Activated CD4-positive, alpha-beta T cell treated with anti-CD3 and anti-CD28 coated beads for 36 hours (primary cell): ENCODE measurements at places on chromosomes 3 and 15.

DNA sequence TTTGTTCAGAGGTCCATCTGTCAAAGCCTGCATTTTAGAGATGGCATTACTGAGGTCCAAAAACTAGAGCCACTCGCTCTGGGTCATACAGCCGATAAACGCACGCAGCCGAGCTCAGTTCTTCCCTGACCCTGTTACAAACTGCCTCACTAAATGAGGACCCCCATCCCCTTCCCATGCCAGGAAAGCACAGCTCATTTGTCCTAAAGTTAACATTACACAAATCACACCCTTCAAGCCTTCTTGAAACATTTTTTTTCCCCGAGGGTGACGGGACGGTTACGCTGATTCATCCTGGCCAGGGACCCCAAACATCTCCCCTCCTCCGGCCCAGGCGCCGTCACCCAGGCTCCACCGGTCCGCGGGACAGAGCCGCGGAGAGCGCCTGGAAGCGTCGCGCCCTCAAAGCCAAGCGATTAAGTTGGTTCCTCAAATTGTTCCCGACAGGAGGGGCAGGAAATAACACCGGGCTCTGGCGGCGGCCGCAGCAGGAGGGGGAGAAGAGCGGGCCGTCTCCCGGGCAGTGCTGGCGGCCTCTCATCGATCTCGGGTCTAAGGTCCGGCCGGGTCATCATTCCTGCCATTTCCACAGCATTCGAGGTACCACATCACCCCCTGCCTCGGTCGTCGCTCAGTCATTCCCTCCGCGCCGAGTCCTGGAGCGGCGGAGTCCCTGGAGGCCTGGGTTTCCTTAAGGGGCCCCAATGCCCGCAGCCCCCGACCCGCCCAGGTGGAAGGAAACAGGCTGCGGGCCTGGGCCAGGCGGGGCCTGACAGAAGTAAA lies 619 bp upstream of the CMTM8 start:
- DNase-seq: peak; percentile 7

- no peak for DNase-seq
Observed at GRCh38 chr3:123129532-123129931, 62.7 kb downstream of the PDIA5 start.

GRCh38 chr3:28207000-28207733 lies 34.3 kb upstream of the CMC1 start:
- no peak for DNase-seq

DNA sequence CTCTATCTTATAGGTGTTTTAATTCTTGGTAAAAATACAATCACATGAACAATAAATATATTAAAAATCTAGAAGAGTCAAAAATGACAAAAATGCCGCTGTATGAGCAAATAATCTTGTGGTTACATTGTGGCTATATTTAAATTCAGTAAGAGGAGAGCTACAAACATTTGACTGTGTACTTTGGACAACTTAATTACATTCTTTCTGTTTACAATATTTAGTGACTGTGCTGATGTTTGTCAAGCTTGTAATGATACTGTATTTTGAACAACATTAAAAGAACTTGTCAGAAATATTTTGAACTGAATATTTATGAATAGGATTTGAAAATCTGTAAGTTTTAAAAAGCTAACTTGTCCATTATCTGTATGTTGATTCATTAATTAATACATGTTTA lies 598.3 kb downstream of the SI start:
- no peak for DNase-seq

DNA sequence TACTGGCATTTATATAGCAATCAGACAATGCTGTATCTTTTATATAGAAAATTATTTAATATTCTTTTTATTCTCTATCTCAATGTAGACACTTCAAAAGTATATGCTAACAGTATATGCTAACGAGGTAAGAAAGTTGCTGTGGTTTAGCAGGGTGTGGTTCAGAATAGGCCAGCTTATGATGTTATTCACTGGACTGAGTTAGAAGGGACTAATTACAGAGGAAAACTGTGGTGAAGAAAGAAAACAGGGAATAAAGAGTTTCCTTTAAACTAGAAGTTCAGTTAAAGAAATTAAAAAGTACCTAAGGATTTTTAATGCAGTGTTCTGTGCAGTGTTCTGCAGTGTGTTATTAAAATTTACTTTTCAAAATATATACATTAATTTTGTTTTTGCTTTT lies 59.4 kb downstream of the MYO9A start:
- DNase-seq: no peak

- no peak for DNase-seq
Observed at GRCh38 chr15:74627766-74628165, 12.1 kb downstream of the CLK3 start.

DNA sequence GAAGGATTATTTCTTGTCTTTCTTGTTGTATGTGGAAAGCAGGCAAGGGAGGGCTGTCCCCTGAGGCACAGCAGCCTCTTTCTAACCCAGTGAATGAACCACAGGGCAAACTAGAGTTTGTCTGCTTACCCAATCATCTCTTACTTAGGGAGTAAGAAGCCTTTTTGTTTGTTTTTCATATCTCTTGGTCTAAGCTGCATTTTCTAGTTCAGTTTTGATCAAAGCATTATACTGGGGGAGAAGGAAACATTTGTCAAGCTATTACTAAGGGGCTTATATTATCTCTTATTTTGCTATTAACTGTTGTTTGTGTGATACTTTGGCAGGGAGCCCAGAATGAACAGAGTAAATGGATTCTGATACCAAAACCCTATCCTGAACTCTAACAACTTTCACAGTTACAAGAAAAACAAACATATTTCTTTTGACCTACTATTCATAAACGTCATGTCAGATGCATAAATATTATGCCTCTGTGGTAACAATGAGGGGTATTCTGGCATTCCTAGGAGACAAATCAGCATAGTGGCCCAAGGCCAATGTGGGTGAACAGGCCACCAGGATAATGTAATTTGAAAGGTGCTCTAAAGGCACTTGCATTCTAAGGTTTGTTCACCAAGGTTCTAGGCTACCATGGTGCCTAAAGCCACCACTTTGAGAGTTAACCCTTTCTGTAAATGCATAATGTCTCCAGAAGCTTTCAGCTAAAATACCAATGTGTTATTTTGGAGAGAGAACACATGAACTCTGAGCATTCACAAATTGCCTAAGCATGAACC lies 271.6 kb upstream of the ZPLD1 start:
- DNase-seq: no peak

DNA sequence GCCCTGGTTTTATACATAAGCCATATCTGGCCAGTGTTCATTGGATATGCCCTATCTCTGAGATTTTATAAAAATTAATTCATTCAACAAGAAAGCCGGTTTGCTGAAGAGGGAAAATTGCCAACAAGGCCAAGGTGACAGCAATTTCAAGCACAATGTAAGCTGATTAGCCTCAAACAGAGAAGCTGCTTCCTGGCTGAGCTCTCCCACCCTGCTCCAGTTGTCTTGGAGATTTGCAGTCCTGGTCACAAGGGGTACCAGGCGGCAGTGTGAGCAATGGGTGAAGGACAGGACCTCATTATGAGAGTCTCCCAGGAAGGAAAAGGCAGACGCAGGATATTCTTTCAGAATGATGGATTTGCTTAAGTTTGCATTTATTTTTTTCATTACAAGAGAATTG lies 5.4 kb upstream of the THSD4 start:
- DNase-seq: no peak

- DNase-seq: no peak
Observed at GRCh38 chr3:13504161-13504831, 24.2 kb downstream of the HDAC11 start.

DNA sequence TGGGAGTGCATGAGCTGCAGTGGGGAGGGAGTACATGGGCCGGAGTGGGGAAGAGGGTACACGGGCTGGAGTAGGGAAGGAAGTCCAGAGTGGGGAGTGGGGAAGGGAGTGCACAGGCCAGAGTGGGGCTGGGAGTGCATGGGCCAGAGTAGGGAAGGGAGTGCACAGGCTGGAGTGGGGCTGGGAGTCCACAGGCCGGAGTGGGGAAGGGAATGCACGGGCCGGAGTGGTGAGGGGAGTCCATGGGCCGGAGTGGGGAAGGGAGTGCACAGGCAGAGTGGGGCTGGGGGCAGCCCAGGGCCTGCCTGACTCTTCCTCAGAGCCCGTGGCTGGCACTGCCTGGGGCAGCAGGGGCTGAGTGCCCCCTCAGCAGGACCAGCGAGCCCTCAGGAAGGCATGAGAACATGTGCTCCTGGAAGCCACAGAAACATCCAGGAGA lies 40.7 kb downstream of the KLF15 start:
- DNase-seq: no peak

DNA sequence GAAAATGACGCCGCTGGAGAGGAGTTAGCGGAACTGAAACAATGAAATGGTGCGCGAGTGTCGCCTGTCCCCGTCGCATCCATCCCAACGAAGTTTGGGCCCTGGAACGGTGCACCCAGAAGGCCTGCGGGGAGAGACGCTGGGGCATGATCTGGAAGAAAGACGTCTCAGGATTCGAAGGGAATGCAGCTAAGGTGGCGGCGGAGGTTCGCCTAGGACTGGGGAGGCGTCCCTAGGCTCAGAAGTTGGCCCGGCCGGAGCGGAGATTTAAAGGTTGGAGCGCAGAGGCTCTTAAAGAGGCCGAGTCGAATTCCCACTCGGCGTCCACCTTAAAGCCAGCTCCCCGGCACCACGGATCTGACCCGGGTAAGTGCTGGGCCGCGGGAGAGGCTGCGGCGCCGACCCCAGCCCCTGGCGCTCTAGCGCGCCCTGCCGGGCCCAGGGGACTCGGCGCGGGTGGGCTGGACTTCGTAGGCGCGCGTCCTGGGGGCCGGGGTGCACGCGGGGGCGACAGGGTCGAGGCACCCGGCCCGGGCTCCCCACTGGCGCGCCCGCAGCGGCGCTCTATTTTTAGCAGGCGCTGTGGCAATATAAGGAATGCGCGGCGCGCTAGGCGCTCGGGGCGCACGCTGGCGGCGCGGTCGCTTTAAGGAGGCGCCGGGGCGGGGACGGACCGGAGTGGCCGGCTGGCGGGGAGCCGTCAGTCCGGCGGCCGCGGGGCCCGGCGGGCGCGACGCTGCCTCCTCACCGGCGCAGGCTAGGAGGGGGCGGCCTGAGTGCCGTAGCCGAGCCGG lies at the start of gene MRAS:
MRAS (plus strand) TSS at position 620 of the 794 bp plus-strand sequence. CDS start 24,305 bp downstream, outside the sequence.
- peak; percentile 59 for DNase-seq

DNA sequence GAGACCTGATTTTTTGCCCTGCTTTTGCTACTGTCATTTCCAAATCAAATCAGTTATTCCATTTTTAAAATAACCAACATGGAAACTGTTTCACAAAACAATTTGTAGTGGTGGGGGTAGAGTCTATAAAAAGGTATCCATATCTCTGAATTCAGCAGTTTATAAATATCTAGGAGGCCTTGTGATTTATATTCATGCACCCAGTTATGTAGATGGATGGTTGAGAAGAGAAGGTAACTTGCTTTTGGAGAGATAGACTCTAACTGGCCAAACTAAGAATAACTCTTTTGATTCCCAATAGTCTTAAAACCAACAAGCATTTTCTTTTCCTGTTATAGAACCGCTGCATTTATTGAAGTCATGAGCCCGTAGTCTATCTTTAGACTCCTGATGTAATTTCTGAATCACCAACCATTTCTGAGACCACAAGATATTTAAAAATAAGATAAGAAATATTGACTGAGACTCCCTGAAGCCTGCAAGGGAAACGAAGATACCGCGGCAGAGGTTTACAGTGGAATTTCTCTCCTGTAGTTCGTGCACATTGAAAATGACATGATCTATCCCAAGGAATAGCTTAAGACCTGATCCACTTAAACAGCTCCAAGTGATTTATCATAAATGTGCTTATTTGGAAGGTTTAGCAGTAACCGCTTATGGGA lies 68.5 kb downstream of the SAMMSON start:
- no peak for DNase-seq

DNA sequence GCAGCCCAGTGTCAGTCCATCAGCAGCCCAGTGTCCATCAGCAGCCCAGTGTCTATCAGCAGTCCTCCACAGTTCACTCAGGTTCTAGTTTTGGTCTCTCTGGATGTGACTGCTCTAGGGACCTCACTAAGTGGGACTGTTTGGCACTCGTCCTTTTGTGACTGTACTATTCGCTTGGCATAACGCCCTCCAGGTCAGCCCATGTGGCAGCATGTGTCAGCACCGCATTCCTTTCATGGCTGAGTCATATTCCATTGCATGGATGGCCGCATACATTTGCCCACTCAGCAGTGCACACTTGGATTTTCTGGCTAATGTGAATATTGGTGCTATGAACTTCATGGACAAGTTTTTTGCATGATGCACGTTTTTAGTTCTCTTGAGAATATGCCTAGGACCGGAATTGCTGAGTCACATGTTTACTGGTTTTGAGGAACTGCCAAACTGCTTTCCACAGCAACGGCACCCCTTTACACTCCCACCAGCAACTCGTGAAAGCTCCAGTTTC lies 16.4 kb downstream of the CHST13 start:
- DNase-seq: peak; percentile 29

DNA sequence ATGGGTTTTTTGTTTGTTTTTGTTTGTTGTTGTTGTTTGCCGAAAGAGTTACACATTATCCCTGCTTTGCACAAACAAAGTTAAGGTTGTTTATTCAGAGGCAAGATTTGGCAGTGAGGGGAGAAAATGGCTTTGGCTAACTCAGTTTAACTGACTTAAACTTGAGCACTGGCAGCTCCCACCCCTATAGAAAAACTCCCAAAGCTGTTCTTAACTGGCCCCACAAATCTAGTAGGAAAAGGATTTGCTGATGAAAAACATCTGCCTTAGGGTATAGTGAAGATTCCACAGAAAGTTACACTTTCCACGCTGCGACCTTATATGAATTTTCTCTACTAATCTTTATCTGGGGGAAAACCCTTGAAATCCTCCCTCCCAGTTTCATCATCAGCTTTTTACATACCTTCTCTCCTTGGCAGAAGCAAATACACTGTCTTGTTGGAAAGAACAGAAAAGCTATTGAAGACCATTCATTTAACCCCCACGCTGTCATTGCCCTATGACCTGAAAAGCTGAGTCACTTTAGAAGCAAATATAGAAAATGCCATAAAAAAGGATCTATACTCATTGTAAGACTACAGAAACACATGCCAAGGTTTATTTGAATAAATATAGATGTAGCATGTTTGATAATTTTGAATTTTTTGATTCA lies 551.7 kb downstream of the NR2F2 start:
- DNase-seq: no peak

DNA sequence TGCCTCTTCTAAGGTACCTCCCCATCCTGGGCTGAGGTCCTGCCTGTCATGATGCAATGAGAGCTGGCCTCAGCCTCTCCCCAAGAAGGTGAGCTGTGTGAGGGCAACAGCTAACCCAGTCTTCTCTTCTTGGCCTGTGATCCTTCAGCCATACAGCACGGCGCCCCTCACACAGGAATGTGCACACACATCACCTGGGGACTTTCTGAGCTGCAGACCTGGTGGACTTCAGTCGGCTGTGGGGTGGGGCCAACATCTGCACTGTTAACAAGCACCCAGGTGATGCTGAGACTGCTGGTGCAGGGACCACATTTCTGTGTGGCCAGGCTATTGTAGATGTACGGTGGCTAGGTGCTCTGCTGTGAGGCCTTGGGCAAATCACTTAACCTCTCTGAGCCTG lies 14.5 kb downstream of the HCN4 start:
- DNase-seq: no peak

GRCh38 chr15:60797444-60798040 lies 318.6 kb upstream of the ICE2 start:
- peak; percentile 45 for DNase-seq

- no peak for DNase-seq
Observed at GRCh38 chr3:33956776-33957175, 158.3 kb downstream of the PDCD6IP start.
